ENCODE measurements at places on chromosomes 2 and 18. TPM values are rescaled to one million over a fixed set of nuclear protein-coding genes. Genes with fewer than 3 reads are reported as not detected.

The TRAPPC8 gene
- total RNA-seq = 81.3 TPM

DNA sequence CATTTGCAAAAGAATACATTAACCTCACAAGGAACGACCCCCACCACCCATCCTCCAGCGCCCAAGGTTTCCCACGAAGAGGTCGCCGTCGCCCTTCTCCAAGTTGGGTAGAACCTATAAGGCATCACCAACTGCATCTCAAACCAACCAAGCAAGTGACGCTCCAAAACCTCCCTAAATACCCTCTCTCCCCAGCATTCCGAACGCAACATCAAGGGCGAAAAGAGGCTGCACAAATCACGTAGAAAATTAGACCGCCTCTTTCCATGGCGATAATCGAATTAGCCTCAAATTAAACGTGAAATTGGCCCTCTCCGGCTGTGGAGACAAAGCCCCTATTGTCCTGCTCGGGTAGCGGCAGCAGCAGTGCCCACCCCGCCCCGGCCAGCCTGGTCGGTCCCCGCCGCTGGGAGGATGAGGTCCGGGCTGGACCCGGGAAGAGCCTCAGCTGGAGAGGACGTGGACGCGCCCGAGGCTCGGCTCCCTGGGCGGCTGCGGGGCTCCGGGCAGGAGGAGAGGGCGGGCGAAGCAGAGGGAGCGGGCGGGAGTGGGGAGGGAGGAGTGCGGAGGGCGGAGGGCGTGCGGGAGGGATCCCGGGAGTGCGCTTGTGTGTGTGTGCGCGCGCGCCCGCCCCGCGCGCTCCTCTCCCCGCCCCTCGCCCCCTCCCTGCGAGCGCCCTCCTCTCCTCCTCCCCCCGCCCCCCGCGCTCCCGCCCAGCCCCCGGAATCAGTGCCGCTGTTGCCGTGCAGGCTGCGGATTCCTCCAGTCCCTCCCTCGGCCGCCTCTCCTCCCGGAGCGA is at the start of gene SPTBN1:
TSS of gene SPTBN1 (plus strand) at position 765 of the 799 bp plus-strand sequence. CDS start 70,092 bp downstream, outside the sequence.
- DNase-seq = peak; percentile 95

GRCh38 chr18:12556946-12557806 is 100.7 kb downstream of the SPIRE1 start:
- no peak for DNase-seq

DNA sequence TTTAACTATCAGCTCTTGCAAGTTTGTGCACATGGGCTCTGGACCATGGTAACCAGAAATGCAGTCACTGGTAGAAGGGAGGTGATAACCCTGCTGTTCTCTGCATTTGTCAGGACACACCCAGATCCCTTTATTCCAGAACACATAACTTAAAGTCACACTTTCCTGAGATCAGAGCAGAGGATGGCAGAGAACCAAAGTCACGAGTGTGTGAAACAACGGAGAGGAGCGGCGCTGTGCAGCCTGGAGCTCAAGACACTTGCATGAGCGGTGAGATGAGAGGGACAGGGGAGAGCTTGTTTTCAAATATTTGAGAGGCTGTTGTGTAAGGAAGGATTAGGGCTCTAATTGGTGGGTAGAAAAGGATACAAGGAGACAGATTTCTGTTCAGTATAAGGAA is 43.3 kb upstream of the AAK1 start:
- DNase-seq = no peak

DNA sequence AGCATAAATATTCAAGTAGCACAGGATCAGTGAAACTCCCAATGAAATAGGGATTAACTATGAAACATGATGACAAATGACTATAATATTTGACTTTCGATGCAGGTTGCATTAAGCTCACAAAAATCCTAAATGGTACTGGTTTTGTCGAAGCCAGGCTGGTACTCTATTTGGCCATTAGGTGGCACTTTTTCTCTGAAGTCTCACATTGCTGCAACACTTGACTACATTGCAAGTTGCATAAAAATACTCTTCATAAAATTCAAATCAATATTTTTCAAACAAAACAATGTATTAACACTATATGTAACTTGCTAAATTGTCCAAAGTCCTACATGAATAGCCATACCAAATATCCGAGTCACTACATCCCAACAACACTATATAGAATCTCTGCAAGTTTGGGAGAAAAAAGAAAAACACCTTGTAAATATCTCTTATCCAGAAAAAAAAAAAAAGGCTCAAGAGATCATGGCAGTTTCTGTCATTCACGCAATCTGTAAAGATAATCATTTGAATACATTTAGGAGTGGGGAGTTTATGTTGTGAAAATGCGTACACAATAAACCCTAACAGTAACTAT is 9.5 kb downstream of the RTTN start:
- DNase-seq = peak; percentile 43

DNA sequence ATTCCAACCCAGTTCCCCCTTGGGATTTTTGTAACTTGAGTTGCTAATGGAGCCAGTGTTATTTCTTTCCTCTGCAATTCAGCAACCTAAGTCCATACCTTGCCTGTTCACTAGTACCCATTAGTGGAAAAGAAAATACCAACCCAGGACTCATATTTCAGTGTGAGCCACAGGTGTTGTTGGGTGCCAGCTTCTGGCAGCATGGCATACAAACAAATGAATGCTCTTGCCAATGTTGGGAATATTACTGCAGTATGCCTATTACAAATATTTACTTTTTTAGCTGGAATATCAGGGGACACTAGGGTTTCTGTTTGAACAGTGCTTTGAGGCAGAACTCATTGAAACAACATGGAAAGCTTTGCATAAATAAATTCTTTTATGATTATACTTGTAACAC is 130.2 kb downstream of the NCKAP5 start:
- DNase-seq = no peak

DNA sequence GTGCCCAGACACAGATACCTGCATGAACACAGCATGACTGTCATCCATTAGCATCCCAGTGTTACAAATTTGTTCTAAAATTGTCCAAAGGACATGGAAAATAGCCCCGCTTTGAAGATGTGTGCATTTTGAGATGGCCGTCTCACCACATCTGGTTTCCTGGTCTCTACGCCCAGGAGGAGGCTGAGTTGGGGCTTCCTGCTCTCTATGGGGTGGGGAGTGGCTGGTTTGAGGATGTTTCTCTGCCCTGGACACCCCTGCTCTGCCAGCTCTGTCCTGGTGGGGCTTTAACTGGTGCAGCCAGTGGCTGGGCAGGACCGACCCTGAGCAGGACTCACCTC is 74.6 kb upstream of the SMAD7 start:
- DNase-seq = no peak

GRCh38 chr2:9975328-9975727 is 23.8 kb downstream of the GRHL1 start:
- DNase-seq = no peak

GRCh38 chr2:65436824-65437221 is 4.4 kb upstream of the SPRED2 start:
- DNase-seq = no peak

GRCh38 chr2:145412155-145412554 is 892.2 kb upstream of the ZEB2 start:
- DNase-seq = no peak

GRCh38 chr2:235936493-235936892 is 231.7 kb downstream of the GBX2 start:
- no peak for DNase-seq

DNA sequence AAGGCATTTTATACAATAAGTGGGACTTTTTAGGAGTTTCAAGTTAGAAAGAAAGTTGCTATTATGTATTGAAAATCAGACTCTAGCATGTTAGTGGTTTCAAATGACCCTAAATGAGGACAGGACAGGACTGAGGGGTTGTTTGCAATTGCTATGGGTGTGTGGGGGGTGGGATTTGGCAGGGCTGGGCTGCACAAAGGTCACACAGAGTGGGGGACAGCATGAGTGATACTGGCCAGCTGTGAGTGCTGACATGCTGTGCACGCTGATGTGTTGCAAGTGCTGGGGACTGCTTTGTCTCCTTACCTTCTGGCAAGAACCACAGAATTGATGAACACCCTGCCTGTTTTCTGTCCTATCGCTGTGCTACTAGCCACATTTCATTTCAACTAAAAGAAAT is 29.8 kb downstream of the RNMT start:
- DNase-seq = no peak

DNA sequence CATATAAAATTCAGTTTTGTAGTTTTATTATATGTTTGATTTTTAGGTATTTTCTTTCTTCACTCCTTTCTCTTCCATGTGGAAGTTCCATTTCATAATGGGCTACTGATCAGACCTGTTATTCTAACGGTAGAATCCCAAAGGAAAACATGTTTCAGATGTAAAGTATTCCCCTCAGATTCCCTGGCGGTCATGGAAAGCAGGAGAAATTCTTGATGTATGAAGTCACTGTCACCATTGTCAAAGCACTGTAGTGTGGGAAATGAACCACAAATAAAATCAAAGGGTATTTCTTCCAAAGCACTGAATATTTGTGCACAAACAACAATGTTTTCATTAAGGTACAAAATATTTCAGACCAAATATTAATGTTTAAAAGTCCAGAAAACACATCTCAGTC is 237.3 kb upstream of the KLHL14 start:
- no peak for DNase-seq

The AMER3 gene
- 25.7 TPM for total RNA-seq

- DNase-seq = no peak
Observed at GRCh38 chr2:37563375-37564015, 107.9 kb downstream of the CDC42EP3 start.

Measured in cerebellum (tissue), 4 donors.